ENCODE measurements at places on chromosomes 2 and 18. TPM values are rescaled to one million over a fixed set of nuclear protein-coding genes. Genes with fewer than 3 reads are reported as not detected.
A peak's percentile ranks its signal among the peaks of the same experiment; 100 is the strongest.

- H3K4me3 ChIP-seq: no peak overlapping the region
- H3K27me3 ChIP-seq: no peaks in the 10 kb centered on the region
- no peaks in the 10 kb centered on the region for H3K36me3 ChIP-seq
- H3K4me1 ChIP-seq: no peaks in the 10 kb centered on the region
- H3K27ac ChIP-seq: no peak overlapping the region
These were observed 29.3 kb downstream of the DYNC2LI1 start for GRCh38 chr2:43803113-43803512.

GRCh38 chr18:45496741-45497140, 118.5 kb upstream of the SLC14A2 start:
- DNase-seq: no peak
- no peak overlapping the region for H3K27ac ChIP-seq
- H3K27me3 ChIP-seq: peaks cover 14% of the 10 kb centered on the region
- H3K36me3 ChIP-seq: no peaks in the 10 kb centered on the region
- no peaks in the 10 kb centered on the region for H3K4me1 ChIP-seq
- no peak overlapping the region for H3K4me3 ChIP-seq

- no peaks in the 10 kb centered on the region for H3K27me3 ChIP-seq
- no peak overlapping the region for H3K4me3 ChIP-seq
- DNase-seq: no peak
- no peaks in the 10 kb centered on the region for H3K36me3 ChIP-seq
- peaks cover 5% of the 10 kb centered on the region for H3K4me1 ChIP-seq
These were observed 795.2 kb upstream of the ID2 start for GRCh38 chr2:7886666-7887065.

- peak; percentile 19 for DNase-seq
- H3K27me3 ChIP-seq: no peaks in the 10 kb centered on the region
- no peak overlapping the region for H3K27ac ChIP-seq
- no peak overlapping the region for H3K4me3 ChIP-seq
- no peaks in the 10 kb centered on the region for H3K4me1 ChIP-seq
- H3K36me3 ChIP-seq: no peaks in the 10 kb centered on the region
These were observed 37.7 kb downstream of the FBXO48 start for GRCh38 chr2:68429311-68429826.

DNA sequence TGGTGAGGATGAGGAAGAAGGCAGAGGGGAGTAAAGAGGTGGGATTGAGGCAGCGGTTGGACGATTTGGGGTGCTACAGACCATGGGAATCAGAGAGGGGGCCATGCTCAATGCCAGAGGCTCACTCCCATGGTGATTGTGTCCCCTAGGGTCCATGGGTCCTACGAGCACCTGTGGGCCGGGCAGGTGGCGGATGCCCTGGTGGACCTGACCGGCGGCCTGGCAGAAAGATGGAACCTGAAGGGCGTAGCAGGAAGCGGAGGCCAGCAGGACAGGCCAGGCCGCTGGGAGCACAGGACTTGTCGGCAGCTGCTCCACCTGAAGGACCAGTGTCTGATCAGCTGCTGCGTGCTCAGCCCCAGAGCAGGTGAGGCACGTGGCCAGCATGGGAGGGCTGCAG, 5.2 kb downstream of the CAPN10 start:
- H3K27ac ChIP-seq: no peak overlapping the region
- peaks cover 22% of the 10 kb centered on the region for H3K4me1 ChIP-seq
- no peaks in the 10 kb centered on the region for H3K27me3 ChIP-seq
- peaks cover 7% of the 10 kb centered on the region for H3K36me3 ChIP-seq
- DNase-seq: no peak

DNA sequence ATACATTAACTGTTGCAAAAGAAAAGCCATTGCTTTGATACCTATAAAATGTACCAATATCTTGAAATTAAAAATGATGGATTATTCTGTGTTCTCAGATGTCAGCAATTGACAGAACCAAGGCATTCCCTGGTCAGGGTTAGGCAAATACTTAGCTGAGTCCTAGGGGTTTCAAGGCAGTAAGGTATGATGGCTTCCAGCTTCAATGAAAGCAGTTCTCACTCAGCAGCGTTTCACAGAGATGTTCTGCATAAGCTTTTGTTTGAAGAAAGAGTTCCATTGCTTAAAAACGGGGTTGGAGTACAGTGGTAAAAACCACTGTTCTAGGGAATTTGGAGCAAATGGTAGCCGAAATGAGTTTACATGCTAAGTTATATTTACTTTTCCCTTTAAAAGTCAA, 17.0 kb upstream of the KANSL1L start:
- H3K27ac ChIP-seq: no peak overlapping the region
- H3K4me3 ChIP-seq: no peak overlapping the region
- no peaks in the 10 kb centered on the region for H3K36me3 ChIP-seq
- no peaks in the 10 kb centered on the region for H3K4me1 ChIP-seq
- DNase-seq: no peak

DNA sequence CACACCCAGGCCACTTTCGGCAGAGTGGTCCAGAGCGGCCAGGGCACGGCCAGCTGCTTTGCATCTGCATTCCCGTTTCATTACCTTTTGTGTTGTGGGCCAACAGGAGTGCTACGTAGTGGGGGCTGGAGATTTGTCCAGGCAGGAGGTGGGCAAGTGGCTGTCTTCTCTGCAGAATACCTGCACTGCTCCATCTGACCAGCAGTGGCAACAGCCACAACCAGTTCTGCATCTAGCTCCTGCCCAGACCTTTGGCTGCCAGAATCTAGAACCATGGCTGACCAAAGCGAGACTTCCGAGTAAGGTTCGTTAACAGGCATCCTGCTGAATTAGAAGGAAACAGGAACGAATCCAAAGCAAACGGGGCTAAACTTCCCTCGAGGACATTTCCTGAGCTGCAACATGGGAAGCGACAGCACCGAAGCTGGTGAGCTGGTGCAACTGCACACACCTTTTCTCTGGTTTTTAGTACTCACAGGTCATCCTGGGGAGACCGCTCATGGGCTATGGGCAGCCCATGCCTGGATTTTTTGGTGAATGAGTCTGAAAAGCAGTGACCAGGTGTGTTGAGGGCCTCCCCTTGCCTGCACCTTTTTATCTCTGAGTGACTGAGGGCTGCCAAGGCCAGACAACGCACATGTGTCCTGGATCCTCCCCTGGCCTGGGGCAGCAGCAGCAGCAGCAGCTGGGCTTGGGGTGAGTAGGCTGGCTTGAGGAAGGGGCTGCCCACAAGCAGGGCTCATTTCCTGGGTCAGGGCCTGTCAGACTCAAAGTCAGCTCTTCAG, 10.5 kb downstream of the GDF7 start:
- H3K4me1 ChIP-seq: no peaks in the 10 kb centered on the region
- H3K36me3 ChIP-seq: no peaks in the 10 kb centered on the region
- no peak overlapping the region for H3K4me3 ChIP-seq
- DNase-seq: no peak
- H3K27me3 ChIP-seq: peaks cover 20% of the 10 kb centered on the region

GRCh38 chr2:121650315-121650930, 1.2 kb upstream of the CLASP1 start:
- peak overlapping the region; percentile 97 for H3K4me3 ChIP-seq
- H3K27me3 ChIP-seq: no peaks in the 10 kb centered on the region
- DNase-seq: peak; percentile 21
- peak overlapping the region; percentile 93 for H3K27ac ChIP-seq
- H3K36me3 ChIP-seq: no peaks in the 10 kb centered on the region

GRCh38 chr2:186709529-186710450, 15.9 kb downstream of the FAM171B start:
- H3K36me3 ChIP-seq: no peaks in the 10 kb centered on the region
- no peaks in the 10 kb centered on the region for H3K4me1 ChIP-seq
- H3K27me3 ChIP-seq: no peaks in the 10 kb centered on the region
- no peak overlapping the region for H3K27ac ChIP-seq
- H3K4me3 ChIP-seq: no peak overlapping the region

The IFIH1 gene
- 5.1 TPM for total RNA-seq
